ENCODE measurements at places on chromosomes 11 and 22.

- DNase-seq: no peak
Observed at GRCh38 chr11:79543101-79543500, 102.3 kb upstream of the TENM4 start.

DNA sequence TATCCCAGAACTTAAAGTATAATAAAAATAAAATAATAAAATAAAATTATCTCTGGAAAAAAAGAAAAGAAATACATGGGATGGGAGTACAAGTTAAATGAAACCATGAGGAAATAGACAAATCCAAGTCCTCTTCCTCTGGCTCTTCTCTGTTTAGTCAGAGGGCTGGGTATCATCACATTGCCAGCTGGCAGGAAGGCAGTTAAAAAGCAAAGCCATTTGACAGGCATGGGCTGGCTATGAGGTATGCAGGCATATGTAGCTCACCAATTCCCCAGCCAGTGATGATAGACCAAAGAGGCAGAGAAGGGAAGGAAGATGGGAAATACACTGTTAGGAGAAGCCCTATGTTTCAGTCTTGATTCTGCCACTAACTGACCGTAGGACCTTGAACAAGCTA lies 6.5 kb downstream of the LYVE1 start:
- no peak for DNase-seq

DNA sequence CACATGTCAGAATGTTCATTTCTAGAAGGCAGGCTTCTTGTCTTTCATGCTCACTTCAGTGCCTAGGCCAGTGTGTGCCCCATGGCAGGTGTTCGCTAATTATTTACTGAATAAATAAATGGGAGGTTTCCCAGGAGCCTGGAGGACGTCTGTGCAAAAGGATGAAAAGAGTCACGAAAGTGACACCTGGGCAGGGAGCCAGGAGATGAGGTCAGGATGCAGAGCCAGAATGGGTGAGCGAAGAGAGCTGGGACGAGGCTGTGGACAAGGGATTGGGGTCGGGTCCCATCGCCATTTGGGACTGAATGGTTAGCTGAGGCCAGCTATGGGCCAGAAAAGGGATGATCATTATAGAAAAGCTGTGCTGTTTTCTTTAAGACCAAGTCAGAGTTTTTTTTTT lies 560.4 kb downstream of the TBC1D22A start:
- no peak for DNase-seq

- DNase-seq: no peak
Observed at GRCh38 chr22:18120857-18121256, 10.2 kb downstream of the TUBA8 start.

DNA sequence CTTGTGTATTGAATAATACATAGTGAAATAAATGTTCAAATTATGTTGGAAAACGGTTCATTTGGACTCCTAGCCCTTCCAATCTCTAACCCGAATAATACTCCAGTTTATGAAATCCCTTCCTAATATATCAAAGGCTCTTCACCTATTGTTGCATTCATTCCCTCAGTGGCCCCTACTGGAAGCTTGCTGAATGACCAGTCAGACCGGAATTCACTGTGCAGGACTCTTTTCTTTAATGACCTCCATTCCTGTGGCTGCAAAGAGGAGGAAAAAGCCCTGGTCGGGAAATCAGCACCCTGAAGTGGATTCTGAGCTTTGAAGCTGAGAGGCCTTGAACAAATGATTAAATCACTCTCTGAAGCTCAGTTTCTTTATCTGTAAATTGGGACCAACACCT lies 19.1 kb upstream of the RCN1 start:
- DNase-seq: no peak

DNA sequence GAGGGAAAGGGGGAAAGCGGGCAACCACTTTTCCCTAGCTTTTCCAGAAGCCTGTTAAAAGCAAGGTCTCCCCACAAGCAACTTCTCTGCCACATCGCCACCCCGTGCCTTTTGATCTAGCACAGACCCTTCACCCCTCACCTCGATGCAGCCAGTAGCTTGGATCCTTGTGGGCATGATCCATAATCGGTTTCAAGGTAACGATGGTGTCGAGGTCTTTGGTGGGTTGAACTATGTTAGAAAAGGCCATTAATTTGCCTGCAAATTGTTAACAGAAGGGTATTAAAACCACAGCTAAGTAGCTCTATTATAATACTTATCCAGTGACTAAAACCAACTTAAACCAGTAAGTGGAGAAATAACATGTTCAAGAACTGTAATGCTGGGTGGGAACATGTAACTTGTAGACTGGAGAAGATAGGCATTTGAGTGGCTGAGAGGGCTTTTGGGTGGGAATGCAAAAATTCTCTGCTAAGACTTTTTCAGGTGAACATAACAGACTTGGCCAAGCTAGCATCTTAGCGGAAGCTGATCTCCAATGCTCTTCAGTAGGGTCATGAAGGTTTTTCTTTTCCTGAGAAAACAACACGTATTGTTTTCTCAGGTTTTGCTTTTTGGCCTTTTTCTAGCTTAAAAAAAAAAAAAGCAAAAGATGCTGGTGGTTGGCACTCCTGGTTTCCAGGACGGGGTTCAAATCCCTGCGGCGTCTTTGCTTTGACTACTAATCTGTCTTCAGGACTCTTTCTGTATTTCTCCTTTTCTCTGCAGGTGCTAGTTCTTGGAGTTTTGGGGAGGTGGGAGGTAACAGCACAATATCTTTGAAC lies 6.8 kb downstream of the MALAT1 start:
- no peak for DNase-seq

DNA sequence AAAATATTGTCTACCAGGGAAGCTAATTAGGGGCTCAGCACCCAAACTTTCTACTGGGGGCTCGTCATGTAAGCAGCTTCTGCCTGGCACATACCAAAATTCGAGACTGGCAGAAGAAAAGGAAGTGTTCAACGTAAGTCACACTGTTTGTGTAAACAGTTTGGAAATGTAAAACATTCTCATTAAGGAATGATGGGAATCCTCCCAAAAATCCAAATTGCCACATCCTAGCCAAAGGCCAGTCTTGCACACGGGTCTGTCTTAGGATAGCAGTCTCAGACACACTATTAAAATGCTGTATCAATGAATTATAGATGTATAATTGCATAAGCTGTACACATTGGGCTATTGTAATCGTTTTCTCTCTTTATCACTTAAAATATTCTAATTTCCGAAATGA lies 28.9 kb downstream of the CUL5 start:
- DNase-seq: no peak

GRCh38 chr11:116397602-116398084 lies 375.1 kb downstream of the BUD13 start:
- no peak for DNase-seq

- DNase-seq: no peak
Observed at GRCh38 chr11:71458146-71459070, 5.4 kb downstream of the NADSYN1 start.

GRCh38 chr11:6911948-6912347 lies 8.9 kb upstream of the OR2D3 start:
- no peak for DNase-seq

DNA sequence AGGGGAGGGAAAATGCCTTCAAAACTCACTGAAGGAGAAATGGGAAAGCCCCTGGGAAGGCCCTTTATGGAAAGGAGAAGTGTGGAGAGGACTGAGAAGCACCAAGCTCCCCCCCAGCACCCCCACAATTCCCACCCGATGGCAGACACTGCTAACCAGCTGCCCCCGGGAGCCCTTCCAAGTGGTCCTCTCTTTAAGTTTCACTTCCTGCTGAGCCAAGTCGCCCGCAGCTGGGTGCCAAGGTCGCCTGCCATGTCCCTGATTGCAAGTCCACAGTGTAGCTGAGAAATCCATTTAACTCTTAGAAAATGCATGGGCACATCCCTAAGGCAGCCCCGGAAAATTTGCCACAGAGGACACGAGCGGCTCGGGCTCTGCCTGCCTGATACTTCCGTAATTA lies 68.2 kb downstream of the GALNT18 start:
- no peak for DNase-seq

- DNase-seq: no peak
Observed at GRCh38 chr22:44740307-44740706, 12.1 kb upstream of the ARHGAP8 start.

DNA sequence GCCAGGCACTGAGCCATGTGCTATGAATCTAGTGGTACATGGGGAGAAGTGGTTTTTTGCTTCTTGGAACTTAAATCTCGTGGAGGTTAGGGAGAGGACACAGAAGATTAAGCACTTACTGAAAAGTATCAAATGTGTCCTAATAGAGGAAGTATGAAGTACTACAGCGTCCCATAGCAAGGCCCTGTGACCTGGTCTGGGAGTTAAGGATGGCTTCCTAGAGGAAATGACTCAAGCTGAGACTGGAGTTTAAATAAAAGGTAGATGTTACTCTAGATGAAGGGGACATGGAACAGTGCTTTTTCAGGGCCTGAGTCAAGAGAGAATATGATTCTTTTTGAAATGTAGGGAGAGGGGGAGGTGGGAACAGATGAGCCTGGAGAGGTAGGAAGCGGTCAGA lies 202.9 kb downstream of the GRIK4 start:
- DNase-seq: no peak

GRCh38 chr11:9529334-9529650 lies 44.2 kb upstream of the WEE1 start:
- DNase-seq: no peak

- no peak for DNase-seq
Observed at GRCh38 chr11:8013833-8014232, 26.7 kb downstream of the EIF3F start.

DNA sequence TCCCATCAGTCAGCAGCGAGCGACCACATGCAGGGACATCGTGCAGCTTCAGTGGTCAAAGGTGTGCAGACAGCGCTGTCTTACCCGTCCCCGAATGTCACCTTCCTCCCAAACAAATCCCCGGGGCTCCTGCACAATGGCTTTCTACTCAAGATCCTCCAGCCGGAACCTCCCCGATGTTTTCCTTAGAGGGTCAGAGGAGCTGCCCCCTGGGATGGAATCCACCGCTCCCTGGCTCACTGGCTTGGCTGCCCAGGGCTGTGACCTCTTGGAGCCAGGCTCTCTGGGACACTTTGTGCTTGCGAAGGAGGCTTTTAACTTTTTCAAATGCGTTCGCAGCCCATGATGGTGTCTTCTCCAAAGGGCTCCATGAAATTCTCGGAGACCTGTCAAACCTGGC lies 17.3 kb upstream of the FGF19 start:
- no peak for DNase-seq

- DNase-seq: no peak
Observed at GRCh38 chr11:108788565-108789199, 123.8 kb downstream of the DDX10 start.

DNA sequence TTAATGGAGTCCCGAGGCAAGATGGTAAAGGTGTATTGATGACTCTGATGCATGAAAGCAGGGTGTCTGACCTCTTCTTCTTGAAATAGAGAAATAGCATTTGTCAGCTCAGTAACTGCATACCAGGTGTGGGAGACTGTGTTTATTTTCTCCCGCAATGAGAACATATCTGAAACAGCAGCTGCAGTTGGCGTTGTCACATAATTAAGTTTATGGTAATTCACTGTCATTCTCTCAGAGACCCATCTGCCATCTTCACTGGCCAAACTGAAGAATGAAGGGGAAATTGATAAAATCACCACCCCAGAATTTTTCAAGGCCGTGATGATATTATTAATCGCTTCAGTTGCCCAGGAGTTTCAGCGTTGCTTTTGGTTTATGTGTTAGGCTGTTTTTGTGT lies 20.1 kb upstream of the MCHR1 start:
- DNase-seq: no peak

- DNase-seq: no peak
Observed at GRCh38 chr22:20011993-20012740, 4.5 kb downstream of the ARVCF start.

GRCh38 chr11:75272821-75273301 lies 32.3 kb downstream of the TPBGL start:
- DNase-seq: no peak

GRCh38 chr11:22244986-22245592 lies 52.2 kb downstream of the ANO5 start:
- DNase-seq: peak; percentile 6

GRCh38 chr22:17639247-17639741 lies 737 bp downstream of the BCL2L13 start:
- peak; percentile 10 for DNase-seq
